ENCODE measurements at places on chromosomes 6 and 20.

DNA sequence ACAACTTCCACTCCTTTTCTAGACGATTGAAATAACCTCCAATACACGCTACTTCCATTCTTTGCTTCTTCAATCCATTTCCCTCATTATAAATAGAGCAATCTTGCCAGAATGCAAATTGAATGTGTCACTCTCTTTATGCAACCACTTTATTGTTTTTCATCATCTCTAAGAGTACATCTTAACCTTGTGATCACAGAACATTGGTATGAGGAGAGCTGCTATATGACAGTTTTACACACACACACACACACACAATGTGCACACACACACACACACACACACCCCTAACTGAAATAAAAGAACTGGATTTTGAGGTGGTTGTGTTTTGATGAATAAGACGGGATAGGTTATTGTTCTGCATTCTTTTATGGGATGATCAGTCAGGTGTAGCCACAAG is 187.0 kb downstream of the HDGFL1 start:
- no peak for DNase-seq

DNA sequence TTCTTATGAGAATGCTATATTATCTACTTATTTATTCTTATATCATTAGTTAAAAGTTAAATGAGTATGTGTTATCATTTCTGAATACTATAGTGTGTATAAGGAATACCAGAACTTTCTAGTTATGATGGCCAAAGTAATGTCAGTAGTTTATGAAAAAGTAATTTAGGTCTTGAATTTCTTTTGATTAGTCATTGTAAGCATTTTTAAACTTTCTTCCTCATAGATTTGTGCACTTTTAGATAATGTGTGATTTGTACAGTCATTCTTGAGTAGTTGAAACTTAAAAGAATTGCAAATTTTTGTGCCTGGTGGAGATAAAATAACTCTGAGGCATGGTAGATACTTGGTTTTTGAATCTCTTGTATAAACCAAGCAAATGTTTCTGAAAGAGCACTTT is 311.3 kb downstream of the CDKAL1 start:
- DNase-seq: no peak

DNA sequence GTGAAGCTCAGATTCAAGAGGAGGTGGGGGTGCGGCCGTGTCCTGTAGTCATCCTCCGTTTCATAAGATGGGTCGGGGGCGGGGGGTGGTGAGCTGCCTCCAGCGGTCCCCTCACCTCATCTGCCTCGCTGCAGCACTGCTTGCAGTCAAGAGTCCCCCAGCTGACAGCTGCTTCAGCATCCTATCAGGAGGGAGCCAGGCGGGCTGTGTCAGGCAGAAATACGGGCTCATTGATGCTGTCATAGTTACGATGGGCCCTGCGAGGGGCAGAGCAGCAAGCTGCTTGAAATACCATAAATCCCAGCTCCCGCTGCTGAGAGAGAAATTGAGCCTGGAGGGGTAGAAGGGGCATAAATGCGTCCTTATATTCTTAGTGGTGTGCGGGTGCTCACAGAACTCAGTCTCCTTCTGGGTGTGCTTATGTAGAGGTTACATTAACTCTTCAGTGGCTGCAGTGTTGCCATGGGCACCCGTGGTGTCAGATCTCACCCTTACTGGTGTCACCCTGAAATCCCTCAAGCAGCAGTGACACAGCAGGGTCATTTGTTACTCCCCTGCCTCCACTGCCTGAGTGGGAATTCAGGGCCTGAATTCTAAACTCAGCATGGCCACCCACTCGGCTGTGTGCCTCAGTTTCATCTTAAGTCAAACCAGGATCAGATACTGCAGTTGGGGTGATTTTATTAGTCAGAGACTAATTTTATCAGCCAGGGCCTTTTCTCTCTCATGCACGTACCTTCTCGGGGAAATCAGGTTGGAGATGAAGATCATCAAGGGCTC is 21.8 kb downstream of the CCDC167 start:
- no peak for DNase-seq

GRCh38 chr20:59721386-59721785 is 117.0 kb downstream of the PHACTR3 start:
- DNase-seq: no peak

DNA sequence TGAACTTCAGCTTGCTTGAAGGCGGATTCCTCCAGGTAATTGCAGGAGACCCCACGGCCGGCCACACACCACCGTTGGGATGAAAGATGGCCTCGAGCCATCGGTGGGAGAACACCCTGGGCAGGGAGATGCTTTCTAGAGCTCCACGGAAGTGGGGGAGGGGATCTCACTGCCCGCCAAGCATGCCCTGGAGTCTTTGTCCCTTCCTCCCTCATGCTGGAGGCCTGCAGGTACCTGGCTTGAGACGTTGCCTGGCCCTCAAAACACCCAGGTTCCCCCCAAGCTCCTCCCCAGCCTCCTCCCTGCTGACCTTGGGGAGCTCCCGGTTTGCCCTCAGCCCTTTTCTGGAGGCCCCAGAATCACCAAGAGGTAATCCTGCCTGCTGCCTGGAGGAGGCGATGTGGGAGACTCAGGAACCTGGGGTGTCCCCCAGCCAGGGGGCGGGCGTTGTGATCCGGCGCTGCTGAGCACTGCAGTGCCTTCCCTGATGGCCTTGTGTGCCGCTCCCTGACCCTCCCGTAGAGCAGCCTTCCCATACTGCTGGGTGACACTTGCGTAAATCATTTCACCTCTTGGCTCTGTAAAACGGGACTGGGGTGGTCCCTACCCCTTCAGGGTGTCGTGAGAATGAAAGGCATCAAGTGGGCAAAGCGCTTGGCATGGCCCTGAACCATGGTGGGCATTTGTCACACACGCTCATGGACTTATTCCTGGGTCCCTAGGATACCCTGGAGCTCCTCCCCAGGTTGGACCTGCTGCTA is 91.4 kb downstream of the CEBPB start:
- no peak for DNase-seq

DNA sequence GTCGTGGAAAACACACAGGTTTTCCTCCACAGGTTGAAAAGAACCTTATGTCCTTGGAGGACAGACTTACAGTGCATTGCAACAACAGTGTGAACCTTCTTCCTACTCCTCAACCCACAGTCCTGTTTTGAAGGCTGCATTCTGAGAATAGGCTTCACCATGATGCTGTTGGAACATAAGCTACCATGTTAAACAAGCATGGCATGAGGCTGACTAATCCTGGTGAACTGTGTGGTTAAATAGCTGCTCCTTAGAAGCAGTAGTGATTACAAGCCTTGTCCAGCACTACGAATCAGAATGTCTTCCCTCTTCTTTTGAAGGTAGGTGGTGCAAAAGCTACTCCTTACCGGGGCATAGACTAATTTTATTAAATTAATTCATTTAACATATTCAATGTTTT is 368.5 kb upstream of the EPHA7 start:
- no peak for DNase-seq

GRCh38 chr6:80478030-80478429 is 371.6 kb downstream of the BCKDHB start:
- no peak for DNase-seq

DNA sequence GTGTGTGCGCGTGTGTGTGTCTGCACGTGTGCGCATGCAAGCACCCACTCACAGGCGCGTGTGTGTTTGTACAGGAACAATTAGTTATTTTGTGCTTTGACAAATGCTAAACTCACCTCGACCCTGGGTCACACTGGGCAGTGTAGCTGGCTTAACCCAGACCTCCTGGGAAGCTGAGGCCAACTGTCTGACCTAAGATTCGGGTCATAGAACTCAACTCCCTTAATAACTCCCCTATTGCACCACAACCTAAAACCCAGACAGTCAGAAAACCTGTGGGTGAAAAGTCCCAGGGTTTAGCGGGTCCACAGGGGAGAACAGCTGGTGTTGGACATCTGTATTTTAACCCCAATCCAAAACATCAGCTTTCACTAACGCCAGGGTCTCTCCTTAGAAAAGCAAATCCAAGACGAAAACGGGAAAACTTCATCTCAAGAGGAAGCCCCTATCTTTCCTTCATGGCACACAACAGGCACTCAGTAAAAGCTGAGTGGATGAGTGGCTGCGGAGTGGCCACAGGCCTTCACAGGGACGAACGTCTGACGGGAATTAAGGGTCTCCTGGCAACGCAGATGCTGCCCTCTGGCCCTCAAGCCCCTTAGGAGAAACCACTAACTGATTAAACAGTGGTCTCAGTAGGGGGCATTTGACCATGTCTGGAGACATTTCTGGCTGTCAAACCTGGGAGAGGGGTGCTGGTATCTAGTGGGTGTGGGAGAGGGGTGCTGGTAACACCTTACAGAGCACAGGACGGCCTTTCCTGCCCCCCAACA is 4.5 kb downstream of the PMEPA1 start:
- DNase-seq: no peak

DNA sequence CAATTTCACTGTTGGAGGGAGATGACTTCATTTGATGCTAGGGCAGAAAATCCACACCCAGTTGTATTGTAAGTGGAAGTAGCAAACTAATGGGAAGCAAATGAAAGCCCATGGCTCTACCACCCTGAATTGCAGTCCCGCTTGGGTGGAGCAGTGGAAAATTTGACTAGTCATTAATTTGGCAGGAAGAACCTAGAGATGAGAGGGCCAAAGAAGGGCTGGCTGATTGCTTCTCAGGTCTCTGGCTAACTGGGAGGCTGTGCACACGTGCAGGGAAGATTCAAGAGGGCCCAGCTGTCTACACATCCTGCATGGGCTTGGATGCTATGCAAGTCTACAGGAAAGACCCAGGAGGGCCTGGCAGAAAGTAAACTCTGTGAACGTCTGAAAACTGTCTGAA is 466.2 kb downstream of the TFAP2A start:
- no peak for DNase-seq

GRCh38 chr20:1595333-1595732 is 24.5 kb downstream of the SIRPB1 start:
- DNase-seq: no peak

DNA sequence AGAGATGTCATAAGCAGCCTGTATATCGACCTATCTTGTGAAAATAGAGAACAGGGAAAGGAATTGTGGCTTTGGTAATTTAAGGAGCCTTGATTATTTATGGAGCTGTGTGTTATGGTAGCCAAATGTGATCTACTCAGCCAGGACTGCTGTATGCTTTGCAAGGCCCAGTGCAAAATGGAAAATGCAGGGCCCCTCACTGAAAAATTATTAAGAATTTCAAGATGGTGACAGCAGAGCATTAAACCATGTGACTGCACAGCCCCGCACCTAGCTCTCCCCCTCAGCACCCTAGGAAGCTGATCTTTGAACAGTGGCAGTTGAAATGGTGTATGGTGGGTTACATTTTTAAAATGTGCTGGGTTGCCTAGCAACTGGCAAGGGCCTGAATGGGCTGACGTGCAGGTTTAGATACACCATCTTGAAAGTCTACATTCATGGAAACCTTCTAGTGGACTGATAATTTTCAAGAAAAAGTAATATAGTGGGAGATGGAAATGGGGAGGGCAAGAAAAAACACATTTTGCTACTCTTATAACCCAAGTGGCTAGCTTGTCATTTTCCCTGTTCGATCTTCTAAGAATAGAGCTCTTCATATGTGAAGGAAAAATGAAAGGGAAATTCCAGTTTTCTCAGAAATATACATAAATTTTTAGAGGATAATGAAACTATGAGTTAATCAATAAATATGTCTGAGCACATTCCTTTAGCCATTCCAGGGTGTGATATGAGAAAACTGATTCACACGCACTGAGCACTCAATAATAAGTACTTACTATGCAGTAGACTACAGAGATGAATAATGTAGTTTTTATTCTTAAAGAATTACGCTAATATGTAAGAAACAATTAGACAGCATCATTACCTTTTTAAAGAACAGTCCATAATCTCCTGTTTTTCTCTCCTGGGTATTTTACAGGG is 208.0 kb downstream of the ARHGAP18 start:
- no peak for DNase-seq

DNA sequence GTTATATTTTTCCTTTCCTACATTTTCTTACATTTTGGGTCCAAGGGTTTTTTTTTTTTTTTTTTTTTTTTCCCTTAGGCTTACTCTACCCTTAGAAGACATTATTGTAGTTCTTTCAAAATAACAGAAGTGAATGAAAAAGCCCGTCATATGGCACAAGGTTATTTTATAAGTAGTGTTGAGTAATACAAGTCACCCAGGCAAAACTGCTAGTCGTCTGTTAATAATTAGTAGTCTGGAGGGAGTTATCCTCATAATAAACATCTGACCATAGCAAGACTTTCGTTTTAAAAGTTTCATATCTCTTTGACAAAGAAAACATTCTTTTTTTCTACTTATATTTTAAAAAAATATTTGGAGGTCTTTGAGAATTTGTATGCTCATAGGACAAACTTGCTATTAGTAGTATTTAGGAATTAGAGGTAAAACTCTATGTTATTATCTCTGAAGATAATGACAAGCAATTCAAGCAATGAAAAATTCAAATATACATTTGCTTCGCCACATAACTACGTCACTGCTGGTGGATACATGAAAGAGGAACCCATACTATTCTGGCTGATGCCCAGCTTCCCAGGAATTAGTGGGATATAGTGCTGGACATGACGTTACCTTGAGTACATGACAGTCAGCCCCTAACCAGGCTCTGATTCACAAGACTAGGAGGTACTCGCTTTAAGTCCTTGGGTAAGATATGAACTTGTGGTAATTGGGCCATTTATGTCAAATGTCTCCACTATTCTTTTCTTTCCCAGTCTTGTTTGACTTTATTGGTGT is 532.8 kb downstream of the GRIK2 start:
- DNase-seq: no peak

GRCh38 chr6:137122612-137123011 is 50.8 kb downstream of the IL22RA2 start:
- no peak for DNase-seq

All from stimulated activated CD8-positive, alpha-beta memory T cell treated with anti-CD3 and anti-CD28 coated beads, Interleukin-7, amount 100 ng/mL, for 4 hours (primary cell).